ENCODE measurements at places on chromosomes 4 and X.

DNA sequence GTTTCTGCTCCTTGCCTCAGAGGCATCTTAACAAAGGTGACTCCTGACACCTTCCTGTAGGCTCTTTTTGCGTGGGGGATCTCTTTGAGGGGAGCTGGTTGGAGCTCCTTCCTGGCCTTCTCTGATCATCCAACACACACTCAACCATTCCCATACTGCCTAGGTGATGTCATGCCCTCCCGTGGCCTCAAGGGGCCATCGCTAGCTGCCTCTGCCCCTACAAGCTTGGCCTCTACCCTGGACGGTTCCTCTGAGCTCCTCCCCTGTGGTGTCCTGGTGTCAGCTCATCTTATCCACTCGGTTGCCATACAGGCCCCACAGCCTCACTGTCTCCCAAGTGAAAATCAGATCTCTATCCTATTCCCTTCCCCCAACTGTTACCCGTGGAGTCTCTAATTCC, 13.7 kb upstream of the ZNF185 start:
- DNase-seq: no peak

DNA sequence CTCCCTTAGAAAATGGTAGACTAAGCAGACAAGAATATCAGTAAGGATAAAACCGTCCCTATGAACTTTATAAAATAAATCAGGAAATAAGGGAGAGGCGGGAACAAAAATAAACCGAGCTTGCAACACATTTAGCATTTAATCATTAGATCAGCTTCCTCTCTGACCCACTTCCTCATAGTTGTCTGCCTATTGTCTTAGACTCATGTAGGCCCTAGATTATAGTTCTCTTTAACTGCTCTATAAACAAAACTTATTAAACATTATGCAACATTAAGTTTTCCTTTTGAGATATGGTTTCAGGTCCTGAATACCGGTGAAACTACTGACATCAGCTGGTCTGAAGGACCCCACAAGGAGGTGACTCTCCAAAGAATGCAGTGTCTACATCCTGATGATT, 15.8 kb upstream of the SRD5A3 start:
- DNase-seq: no peak

- no peak for DNase-seq
Observed at GRCh38 chrX:125203737-125204578, 115.7 kb upstream of the TEX13C start.

DNA sequence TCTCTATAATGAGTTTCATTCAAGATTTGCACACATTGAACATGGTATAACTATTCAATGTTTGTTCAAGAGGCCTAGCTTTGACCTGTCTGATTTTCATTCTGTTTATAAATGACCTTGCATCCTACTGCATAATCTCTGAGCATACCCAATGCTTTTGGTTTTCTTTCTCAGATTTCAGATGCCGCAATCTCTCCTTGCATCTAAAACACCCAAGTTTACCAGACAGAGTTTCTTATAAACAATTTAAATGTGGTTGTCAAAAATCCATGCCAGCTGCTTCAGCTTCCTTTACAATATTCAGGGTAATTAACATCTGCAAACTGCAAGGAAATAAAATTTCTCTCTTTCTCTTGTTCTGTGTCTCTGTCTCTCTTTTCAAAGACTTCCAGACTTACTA, 123.0 kb upstream of the PCDH18 start:
- DNase-seq: no peak

DNA sequence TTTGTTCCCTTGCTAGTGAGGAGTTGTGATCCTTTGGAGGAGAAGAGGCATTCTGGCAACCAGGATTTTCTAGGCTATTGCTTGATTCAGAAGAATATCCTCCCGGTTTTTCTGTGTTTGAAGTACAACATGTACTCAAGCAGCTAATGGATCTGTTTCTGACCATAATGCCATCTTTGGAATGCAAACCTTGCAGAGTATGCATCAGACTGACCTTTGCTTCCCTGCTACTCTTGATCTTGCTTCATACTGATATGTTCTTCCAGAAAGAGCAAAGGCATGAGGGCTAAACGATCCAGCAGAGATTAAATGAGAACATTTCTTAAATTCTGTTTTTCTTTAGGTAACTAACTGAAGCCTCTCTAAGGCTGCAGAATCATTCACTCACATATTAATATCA, 265.4 kb upstream of the SLC7A11 start:
- DNase-seq: no peak

- DNase-seq: no peak
Observed at GRCh38 chr4:87965501-87965975, 10.0 kb upstream of the SPP1 start.

- peak; percentile 38 for DNase-seq
Observed at GRCh38 chr4:150960818-150961217, 54.3 kb downstream of the LRBA start.

DNA sequence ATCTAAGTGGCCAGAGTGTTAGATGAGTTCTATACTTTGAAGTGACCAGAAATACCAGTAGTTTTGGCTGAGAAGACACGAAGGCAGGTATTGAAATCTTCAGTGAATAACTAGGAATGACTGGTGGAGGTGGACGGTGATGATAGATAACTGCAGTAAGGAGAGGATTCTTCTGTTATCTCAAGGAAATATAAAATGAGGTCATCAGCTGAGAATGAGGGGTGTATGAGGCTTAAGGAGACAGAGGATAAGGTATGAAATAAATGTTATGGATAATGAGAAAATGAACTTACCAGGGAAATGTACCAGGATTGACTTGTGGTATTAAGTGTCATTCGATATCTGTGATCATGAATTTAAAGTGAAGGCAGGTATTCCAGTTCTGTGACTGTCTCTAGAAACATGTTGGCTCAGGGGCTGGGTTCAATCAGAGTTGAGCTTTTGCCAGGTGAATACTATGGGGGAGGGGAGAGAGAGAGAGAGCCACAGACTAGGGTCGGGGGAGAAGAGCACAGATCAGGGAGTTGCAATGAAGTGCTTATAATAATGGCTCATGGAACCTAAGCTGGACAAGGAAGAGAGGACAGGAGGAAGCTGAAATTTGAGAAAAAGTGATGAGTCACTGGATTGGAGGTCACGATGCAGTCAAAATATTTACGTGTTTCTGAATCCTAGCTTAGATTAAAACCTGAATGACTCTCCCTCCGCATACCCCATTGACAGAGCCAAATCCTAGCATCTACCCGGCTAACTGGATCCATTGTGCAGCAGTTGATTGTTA, 37.5 kb upstream of the BRS3 start:
- no peak for DNase-seq

DNA sequence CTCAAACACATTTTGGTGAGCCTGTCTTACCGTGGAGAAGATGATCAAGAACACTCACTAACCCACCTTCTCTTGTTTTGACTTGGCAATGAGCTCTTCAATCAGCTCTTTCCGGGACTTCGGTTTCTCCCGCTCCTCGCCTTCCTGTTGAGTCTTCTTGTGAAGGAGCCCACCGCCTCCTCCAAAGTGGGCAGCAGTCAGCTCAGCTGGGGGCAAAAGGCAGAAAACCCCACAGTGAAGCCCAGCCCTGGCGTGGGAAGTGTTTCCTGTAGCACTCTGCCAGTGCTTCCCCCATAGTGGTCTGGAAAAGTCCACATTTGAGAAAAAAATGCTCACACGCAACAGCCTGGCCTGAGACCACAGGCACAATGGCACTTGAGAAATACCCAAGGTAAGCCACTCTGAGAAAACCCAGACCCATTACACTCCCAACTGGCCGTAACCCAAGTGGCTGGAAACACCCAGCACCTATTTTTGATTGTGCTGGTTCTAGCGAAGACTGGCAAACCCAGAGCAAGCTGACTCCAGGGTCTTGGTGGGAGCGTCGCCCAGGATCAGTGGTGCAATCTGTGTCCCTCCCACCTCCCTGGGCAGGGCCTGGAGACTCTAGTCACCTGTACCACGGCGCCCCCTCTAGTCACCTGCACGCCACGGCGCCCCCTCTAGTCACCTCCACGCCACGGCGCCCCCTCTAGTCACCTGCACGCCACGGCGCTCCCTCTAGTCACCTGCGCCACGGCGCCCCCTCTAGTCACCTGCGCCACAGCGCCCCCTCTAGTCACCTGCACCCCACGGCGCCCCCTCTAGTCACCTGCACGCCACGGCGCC, 8.6 kb downstream of the NOP14 start:
- peak; percentile 75 for DNase-seq

DNA sequence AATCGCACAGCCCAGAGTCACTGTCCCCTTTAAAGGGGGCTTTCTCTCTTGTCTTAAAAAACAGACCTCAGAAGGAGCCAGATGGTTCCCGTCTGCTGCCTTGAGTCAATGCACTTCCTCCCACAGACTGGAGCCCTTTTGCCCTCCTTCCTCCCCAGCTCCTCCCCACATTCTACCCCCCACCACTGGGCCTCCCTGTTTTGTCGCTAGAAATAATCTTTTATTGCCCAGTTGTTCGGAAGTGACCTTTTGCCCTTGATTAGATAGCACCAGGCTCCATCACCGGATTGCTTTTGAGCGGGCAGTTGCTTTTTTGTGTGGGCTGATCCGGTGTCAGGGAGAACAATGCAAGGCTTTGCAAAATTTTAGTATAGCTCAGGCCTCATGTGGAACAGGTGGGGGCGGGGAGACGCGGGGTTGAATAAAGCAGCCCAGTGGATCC, 47.7 kb downstream of the SPRY1 start:
- DNase-seq: no peak

DNA sequence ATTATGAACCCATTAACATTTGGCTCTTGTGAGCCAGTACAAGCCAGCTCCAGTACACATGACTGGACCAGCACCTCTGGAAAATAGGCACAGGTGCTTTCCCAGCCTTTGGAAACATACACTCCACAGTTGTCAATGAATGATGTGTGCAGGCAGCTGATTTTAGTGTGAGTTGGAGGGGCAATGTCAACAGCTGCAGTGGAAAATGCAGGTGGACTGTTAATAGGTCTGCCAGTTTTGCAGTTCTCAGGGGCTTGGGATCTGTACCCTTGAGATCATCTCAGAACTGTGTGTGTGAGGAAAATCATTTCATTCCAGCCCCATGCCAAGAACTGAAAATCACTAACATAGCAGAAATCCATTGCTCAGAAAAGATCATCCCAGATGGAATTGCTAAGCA, 81.7 kb upstream of the CHRDL1 start:
- no peak for DNase-seq

DNA sequence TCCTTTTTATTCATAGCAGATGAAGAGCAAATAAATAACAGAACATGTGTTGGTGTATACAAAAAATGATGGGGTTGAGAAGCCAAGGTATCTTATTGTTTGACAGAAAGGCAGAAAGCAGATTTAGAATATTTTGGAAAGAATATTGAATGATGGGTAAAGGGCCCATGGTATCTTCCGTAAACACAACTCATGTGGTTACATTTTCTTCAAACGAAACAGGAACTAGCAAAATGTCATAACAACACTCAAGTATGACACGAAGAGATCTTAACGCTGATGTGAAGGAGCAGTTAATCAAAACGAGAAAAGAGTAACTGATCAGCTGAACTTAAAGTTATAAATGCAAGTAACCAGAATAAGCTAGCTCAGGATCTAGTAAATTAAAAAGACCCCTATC, 195.7 kb upstream of the GK2 start:
- no peak for DNase-seq

GRCh38 chr4:108793415-108793814, 30.6 kb upstream of the ETNPPL start:
- no peak for DNase-seq

DNA sequence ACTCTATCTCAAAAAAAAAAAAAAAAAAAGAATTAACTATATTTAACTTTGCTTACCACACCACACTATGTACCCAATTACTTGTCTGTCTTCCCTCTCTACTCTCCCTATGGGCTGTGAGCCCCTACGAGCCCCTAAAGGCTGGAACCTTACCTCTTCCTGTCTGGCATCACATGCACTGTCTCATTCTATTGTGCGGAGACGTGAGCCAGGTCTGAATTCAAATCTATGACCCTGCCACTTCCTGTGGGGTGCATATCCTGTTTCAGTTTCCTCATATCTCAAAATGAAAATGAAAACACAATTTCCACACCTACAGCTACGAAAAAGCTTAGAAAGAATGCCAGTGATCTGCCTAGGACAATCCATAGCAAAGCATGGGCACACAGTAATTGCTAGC, 42.9 kb upstream of the HS3ST1 start:
- peak; percentile 29 for DNase-seq

- no peak for DNase-seq
Observed at GRCh38 chr4:2301225-2301642, 39.3 kb upstream of the MXD4 start.

GRCh38 chr4:78145622-78146021, 88.5 kb downstream of the FRAS1 start:
- no peak for DNase-seq

DNA sequence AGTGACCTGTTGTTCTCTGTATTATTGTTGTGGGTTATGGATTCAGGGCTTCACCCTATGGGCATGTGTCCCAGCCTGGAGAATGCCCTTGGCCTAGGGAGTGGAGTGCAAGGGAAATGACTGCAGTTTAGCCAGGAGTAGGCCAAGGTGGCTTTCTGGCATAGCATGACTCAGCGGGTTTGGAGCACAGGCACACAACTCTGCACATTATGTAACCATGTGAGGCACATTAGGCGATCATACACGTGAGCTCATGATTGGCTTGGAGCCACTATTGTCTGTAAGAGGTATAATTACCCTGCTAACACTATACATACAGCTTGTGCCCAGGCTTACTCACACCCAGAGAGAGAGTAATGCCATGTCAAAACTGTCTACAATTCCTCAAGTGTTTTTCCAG, 35.1 kb upstream of the TACR3 start:
- DNase-seq: no peak

- DNase-seq: no peak
Observed at GRCh38 chr4:15809058-15809457, 30.9 kb downstream of the CD38 start.

GRCh38 chr4:176800891-176801534, 8.3 kb upstream of the VEGFC start:
- DNase-seq: no peak

GRCh38 chrX:71298119-71298518, 3.4 kb upstream of the ITGB1BP2 start:
- no peak for DNase-seq

GRCh38 chrX:155242300-155242699, 22.0 kb downstream of the RAB39B start:
- no peak for DNase-seq

GRCh38 chrX:74015379-74016019, 288.5 kb upstream of the ZCCHC13 start:
- peak; percentile 43 for DNase-seq

DNA sequence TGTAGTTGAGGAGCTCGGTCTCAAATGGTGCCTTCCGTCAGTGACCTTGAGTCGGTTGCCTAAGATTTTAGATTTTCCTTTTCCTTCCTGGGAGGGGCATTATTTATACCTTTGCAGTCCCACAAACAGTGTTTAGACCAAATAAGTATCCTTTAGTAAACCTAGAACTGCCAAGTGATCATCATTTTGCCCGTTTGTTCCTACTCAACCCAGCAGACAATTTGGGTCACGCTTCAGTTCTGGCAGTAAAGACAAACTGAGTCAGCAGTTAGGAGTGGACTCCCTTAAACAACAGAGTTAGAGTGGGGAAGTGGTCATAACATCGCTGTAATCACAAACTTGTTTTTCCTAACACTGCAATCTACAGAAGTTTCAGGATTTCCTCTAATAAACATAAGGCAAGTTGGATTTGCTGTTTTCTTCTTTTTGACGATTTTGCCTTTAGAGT, 777 bp upstream of the WDFY3 start:
- DNase-seq: no peak

- no peak for DNase-seq
Observed at GRCh38 chrX:44020693-44021092, 47.5 kb upstream of the NDP start.

GRCh38 chr4:9812501-9813340, 31.3 kb downstream of the DRD5 start:
- no peak for DNase-seq
